NCI-H2227 treated with DMSO at 0.1 percent for 48 hours (cell line): ENCODE measurements at places on chromosomes 4 and X.

- no peak for DNase-seq
These were observed 283.6 kb downstream of the CFAP299 start for GRCh38 chr4:80619070-80619674.

DNA sequence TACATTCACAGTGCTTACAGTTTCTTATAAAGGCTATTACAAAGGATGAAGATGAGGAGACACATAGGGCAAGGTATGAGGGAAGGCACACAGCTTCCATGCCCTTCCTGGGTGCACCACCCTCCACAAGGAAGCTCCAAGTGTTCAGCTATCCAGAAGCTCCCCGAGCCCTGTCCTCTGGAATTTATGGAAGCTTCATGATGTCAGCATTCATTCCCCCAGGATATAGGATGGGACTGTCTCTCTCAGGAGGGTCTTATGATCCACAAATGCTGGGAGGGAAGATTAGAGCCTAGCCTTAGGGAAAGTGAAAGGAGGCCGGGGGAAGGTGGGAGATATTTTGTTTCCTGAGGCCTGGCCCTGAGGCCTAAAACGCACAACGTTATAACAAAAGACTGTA, 236.0 kb downstream of the ANK2 start:
- DNase-seq, result no peak

DNA sequence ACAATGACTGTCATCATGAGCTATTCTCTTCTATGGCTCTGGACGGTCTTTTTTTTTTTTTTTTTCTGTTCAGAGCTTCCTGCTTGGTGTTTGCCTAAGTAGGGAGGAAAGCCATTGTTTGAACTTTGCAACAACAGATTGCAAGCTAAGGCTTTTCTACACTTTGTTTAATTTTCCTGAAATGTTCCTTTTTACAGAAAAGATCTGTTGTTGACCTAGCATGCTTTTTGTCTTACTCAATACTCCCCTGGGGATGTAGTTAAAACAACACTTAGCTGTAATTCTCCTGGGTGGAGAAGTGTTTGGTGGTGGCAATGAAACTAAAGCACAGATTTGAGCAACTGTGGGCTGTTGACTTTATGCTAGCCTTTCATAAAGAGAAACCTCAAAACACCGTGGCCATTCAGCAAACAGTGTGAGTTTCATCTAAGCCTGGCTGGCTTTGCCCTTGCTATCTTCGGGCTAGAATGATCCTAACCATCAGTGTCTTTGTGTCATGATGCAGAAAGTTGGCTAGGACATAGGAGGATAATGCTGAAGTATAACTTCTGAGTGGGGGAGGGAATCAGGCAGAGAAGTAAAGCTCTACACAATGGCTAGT, 110.5 kb downstream of the ANXA3 start:
- no peak for DNase-seq

DNA sequence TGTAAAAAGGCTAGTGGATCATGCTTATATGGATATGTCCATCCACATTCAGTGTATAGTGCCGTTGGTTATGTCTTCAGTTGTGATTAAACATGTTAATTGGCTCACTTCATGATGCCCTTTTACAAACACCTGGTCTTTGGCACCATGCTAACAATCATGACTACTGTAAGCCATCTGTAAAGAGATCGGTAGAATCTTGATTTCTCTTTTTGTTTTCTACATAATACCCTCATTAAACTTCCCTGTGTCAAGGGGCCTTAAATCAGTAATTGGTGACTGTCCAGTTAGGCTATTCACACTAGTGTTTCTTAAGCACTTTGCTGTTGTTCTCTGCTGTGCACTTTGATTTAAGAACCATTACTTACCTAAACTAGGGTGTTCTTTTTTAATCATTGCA, 475.2 kb downstream of the RPA4 start:
- DNase-seq, result no peak

- DNase-seq, result no peak
These were observed 58.8 kb downstream of the PPP3CA start for GRCh38 chr4:101288365-101289145.

GRCh38 chrX:34147345-34147744, 15.2 kb upstream of the FAM47A start:
- DNase-seq, result no peak

DNA sequence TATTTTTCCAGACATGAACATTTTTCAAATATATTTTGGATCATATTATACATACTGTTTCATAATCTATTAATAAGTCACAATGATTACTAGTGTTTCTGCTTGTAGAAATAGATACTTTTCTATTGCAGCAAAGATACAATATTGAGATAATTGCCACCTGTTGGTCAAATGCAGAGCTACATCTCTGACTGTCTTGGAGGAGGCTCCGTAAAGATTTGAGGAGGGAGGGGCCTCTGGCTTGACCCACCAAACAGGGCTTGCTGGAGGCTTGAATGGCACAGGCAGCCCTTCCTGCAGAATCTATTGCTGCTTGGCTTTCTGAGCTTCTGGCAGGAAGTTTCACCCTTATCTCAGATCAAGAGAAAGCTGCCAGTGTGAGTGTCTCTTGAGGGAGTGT, 99.3 kb upstream of the ARMCX2 start:
- DNase-seq, result peak; percentile 62

DNA sequence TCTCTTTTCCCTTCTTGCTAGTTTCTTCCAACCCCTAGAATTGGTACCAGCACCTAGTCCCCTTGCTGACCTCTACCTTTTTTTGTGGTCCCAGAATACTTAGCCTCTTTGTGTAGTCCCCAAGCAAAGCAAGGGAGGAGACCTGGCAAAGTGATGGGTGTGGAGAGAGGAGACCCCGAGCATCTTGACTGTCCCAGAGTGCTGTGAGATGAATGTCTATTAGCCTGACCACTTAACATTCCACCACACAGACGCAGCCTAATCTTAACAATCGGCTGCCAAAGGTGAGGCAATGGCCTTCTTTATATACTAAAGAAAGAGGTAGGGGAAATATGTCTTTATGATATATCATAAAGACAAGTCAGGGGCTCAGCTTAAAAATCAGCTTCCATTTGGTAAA, 55.9 kb downstream of the TRIM2 start:
- DNase-seq, result no peak

- DNase-seq, result no peak
These were observed 193.9 kb upstream of the SPOCK3 start for GRCh38 chr4:167428156-167428555.

DNA sequence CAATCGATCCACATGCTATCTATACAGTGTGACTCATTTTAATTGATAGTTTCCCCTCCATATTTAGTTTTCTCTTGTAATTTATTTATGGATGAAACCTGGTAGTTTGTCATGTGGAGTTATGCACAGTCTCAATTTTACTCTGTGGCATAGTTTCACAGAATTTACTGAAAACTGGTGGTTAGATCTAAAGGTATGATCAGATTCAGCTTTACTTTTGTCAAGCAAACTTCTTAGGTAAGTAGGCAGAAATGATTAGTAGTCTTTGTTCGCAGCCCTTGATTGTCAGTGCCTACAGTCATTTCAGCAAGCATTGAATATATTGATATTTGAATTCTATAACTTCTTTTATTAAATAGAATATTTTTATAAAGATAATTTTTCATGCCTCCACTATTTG, 2.5 kb downstream of the ADD1 start:
- DNase-seq, result no peak

GRCh38 chr4:176569301-176569700, 223.4 kb downstream of the VEGFC start:
- DNase-seq, result no peak

DNA sequence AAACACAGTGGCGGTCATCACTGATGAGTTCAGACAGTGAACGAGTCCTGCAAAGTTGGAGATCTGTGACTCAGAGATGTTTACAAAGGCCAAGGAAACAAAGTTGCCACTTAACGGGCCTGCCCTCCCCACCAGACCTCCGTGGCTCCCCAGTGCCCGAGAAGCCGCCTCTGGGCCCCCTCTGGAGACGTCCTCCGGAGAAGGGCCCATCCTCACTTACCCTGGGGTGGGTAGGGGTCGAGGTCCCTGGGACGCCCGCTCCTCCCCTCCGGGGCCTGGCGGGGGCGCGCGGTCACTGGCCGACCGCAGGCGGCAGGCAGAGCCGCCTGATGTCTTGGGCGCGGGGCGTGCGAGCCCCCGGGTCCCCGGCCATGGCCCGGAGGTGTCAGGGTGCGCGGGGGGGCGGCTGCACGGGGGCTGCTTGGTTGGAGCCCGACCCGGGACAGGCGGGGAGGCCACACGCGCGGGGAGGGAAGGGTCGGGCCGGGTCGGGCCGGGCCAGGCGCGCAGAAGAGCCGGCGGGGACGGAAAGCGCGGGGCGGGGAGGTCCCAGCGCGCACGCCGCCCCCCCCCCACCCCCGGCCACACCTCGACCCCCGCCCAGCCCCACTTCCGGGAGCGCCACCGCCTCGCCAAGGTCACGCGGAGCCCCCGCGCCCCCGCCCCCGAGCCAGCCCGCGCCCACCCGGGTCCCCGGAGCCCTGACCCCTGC, 529 bp downstream of the DHRSX start:
- DNase-seq, result no peak

DNA sequence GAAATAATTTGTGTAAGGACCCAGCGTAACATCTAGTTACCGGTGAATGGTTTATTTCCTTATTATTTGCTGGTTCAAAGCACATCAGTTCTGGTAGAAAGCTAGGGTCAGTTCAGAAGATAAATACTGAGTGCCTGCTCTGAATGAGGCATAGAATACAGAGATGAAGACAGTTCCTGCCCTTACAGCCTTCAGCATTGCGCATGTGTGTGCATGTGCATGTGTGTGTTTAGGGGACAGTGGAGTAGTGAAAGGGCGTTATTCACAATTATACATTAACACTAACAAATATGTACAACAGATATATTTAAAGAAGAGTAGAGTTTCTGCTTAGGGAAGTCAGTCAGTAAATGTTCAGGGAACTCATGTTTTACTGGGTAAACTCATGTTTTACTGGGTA, 29.1 kb downstream of the CEP135 start:
- DNase-seq, result no peak

DNA sequence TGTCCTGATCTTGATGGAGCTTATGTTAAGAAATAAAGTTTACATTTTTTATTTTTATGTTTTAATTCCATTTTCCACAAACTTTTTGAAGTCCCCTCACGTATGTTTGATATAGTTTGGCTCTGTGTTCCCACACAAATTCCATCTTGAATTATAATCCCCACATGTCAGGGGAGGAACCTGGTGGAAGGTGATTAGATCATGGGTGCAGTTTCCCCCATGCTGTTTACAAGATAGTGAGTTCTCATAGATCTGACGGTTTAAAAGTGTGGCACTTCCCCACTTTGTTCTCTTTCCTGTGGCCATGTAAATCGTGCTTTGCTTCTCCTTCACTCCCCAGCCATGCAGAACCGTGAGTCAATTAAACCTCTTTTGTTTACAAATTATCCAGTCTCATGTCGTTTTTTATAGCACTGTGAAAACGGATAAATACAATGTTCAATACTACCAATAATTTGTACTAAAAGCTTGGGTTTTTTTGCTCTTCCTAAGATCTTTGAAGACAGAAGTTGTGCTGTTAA, 89.8 kb downstream of the PAPSS1 start:
- DNase-seq, result no peak

GRCh38 chr4:77804471-77804870, 14.7 kb downstream of the CNOT6L start:
- DNase-seq, result no peak

- DNase-seq, result no peak
These were observed 34.8 kb upstream of the CXCL6 start for GRCh38 chr4:73801692-73802091.

GRCh38 chrX:136210243-136210642, 41.0 kb downstream of the MAP7D3 start:
- no peak for DNase-seq

DNA sequence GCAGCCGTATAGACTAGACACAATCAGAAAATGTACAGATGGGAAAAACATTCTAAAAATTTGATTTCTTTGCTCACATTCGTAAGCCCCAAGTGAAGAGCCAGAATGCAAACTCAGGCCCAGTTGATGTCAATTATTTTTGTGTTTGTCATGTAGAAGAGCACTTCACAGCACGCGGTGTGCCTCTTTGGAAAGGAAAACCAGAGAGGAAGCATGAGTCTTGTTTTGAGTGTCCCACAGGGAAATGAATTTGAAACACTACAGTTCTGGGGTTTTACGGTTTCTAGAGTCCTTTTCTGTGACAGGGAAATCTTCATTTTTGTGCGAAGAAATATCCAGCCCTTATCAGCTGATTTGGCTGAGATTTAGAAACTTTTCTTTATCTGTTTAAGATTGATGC, 554.6 kb upstream of the BOD1L1 start:
- DNase-seq, result no peak

GRCh38 chrX:39802354-39802753, 295.4 kb downstream of the BCOR start:
- no peak for DNase-seq

DNA sequence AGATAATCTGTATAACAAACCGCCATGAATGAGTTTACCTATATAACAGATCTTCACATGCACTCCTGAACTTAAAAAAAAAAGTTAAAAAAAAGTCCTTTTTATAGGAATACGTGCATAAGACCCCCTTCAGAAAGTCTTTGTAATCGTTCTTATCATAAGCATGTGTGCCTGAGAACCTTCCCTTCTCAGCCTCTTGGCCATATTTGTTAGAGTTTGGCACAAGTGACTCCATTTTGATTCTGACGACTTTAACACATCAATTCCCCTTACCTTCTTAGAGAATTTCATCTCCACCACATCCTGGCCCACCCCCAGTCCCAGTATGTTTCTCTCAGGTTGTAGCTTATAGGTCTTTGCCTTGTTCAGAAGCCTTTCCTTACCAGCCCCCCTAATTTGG, 16.0 kb upstream of the ANXA5 start:
- no peak for DNase-seq

GRCh38 chr4:25925486-25926201, 11.6 kb downstream of the SMIM20 start:
- peak; percentile 3 for DNase-seq

- peak; percentile 20 for DNase-seq
These were observed 608 bp downstream of the TAF1 start for GRCh38 chrX:71366674-71367256.

- no peak for DNase-seq
These were observed 64.0 kb downstream of the SLC39A8 start for GRCh38 chr4:102281171-102281839.

- no peak for DNase-seq
These were observed 141.1 kb upstream of the NDST3 start for GRCh38 chr4:117893207-117893606.

DNA sequence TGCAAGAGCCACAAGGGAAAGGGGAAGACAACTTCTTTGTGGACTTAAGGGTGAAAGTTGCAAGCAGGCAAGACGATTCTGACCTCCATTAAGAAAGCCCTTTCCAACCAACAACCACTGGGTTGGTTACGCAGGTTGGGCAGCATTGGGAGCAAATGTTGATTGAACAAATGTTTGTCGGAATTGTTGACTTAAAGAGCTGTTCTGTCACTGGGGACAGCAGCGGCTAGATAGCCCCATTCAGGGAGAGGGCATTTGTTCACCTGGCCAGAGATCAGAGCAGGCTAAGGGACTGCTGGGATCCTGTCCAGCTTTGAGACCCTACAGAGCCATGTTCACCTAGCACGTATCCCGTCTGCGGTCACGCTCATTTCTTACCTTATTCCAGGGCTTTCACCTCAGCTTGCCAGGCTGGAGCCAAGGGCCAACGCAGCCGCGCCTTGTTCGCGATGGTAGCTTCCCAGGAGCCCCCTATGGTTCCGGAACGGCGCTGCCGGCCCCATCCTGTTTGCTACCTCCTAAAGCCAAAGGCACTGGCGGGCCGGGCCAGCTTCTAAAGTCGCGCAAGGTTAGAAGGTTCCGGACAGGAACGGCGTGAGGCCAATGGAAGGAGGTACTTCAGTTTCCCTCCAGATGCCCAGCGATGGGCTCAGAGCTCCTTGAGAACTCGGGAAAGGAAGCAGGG, 24.6 kb downstream of the F9 start:
- no peak for DNase-seq

GRCh38 chrX:24945009-24945408, 70.8 kb downstream of the ARX start:
- DNase-seq, result no peak
